ENCODE measurements at places on chromosomes 5 and 9. TPM values are rescaled to one million over a fixed set of nuclear protein-coding genes. Genes with fewer than 3 reads are reported as not detected.

- H3K27me3 ChIP-seq: no peaks in the 10 kb centered on the region
- no peak overlapping the region for H3K27ac ChIP-seq
- H3K4me1 ChIP-seq: no peaks in the 10 kb centered on the region
- peaks cover 14% of the 10 kb centered on the region for H3K36me3 ChIP-seq
- no peak overlapping the region for H3K4me3 ChIP-seq
- DNase-seq: no peak
Measured at GRCh38 chr5:14407746-14408175, 173.8 kb upstream of the OTULINL start.

GRCh38 chr5:79075646-79076426 is 6.3 kb downstream of the BHMT2 start:
- no peak overlapping the region for H3K4me3 ChIP-seq
- no peak overlapping the region for H3K27ac ChIP-seq
- no peak for DNase-seq
- H3K36me3 ChIP-seq: no peaks in the 10 kb centered on the region

TEX53 gene
- total RNA-seq: not detected

FBXL7 gene
- 20.8 TPM for total RNA-seq

- peaks cover 11% of the 10 kb centered on the region for H3K36me3 ChIP-seq
- H3K4me3 ChIP-seq: no peak overlapping the region
- peaks cover 24% of the 10 kb centered on the region for H3K4me1 ChIP-seq
- H3K27me3 ChIP-seq: no peaks in the 10 kb centered on the region
- no peak for DNase-seq
Measured at GRCh38 chr5:98798371-98798770, 24.9 kb downstream of the RGMB start.

GRCh38 chr9:134223591-134224122 is 59.3 kb upstream of the RNU6ATAC start:
- peak overlapping the region; percentile 71 for H3K27ac ChIP-seq
- peaks cover 3% of the 10 kb centered on the region for H3K27me3 ChIP-seq
- no peaks in the 10 kb centered on the region for H3K36me3 ChIP-seq
- no peak overlapping the region for H3K4me3 ChIP-seq

BSPRY gene
- total RNA-seq: not detected

DNA sequence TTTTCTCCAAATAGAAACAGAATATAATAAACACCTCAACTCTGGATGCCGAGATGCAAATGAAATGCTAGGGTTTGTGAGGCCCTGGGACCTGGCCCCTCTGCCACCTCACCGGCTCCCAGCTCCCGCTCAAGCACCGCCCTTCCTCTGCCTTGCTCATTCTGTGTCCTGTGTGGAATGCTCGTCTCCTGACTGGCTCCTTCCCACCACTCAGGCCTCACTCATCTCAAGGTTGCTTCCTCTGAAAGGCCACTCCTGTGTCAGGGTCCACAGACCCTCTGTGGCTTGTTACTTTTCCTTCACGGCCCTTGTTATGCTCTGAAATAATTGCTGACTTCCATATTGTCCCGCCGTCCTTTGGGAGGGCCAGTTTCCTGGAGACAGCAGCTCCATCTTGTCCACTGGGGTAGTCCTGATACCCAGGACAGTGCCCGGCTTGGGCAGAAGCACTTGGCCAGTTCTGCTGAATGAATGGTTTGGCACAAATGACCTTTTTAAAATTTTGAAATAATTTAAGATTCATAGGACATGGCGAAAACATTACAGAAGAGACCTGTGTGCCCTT is 15.4 kb downstream of the RNF44 start:
- no peak overlapping the region for H3K4me3 ChIP-seq
- DNase-seq: no peak
- H3K4me1 ChIP-seq: no peaks in the 10 kb centered on the region
- no peak overlapping the region for H3K27ac ChIP-seq

- peak overlapping the region; percentile 88 for H3K4me3 ChIP-seq
- peaks cover 12% of the 10 kb centered on the region for H3K36me3 ChIP-seq
- peaks cover 50% of the 10 kb centered on the region for H3K4me1 ChIP-seq
- peak; percentile 32 for DNase-seq
Measured at GRCh38 chr9:99825172-99826046, 3.7 kb downstream of the NR4A3 start.

IQGAP2 gene
- 14.2 TPM for total RNA-seq

DNA sequence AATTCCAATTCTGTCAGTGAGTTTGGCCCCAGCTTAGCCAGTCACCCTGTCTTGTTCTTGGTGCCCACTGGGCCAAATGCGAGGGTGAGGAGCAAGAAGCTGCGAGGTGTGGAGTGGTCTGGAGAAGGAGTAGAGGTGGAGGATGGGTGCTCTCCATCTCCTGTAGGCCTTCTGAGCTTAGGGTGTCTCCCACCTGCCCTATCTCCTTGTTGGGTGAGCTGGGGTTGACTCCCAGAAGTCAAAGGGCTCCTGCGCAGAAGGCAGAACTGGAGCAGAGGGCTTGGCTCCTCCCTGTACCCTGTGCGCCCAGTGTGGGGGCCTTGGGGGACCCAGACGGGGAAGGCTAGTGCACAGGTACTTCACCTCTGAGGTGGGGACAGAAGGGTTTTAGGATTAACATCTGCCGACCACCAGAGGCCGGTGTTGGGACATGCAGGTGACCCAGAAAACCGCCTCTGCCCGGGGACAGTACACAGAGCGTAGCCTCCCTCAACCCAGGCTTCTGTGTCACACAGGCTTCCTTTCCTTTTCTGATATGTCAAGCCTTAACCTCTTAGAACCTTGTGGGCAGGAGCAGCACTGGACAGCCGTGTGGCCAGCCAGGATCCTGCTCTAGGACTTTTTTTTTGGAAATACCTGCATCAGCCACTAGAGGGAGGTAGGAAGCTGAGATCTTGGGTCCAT is 16.9 kb downstream of the IL5 start:
- no peak overlapping the region for H3K27ac ChIP-seq
- DNase-seq: peak; percentile 64
- no peaks in the 10 kb centered on the region for H3K36me3 ChIP-seq
- no peak overlapping the region for H3K4me3 ChIP-seq
- H3K4me1 ChIP-seq: no peaks in the 10 kb centered on the region

DNA sequence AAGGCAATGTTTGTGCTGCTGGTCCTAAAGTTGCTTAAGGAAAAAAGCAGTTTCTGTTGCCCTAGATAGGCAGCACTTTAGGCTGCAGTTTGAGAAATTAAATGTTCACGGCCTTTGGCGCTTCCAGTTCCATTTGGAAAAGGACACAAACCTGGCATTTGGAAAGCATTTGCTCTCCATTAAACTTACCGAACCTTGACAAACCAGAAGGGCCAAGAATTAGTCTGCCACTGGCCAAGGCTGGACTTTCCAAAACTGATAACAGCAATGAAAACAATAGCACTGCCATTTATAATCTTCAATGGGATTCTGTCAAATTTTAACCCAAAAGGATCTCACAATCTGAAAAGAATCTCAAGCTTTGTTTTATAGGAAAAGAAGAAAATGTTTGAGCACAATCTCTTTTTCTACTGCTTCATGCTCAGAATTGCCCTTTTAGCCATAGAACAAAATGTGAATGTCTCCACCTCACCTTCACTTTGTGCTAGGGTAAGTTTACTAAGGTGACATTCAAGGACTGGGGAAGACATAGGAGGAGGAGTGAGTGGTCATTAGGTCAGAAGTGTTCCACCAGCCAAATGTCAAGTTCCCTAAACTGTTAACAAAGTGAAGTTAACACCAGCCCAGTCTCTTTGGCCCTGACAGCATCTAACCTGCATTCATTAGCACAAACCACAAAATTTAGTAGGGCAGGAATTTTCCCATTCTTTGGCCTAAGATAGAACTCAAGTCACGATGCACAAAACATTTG is 583.4 kb upstream of the DMAC1 start:
- H3K36me3 ChIP-seq: peaks cover 8% of the 10 kb centered on the region
- no peak overlapping the region for H3K4me3 ChIP-seq
- DNase-seq: no peak
- no peaks in the 10 kb centered on the region for H3K27me3 ChIP-seq

GRCh38 chr5:138966236-138966985 is 91.3 kb upstream of the LRRTM2 start:
- H3K4me1 ChIP-seq: peaks cover 63% of the 10 kb centered on the region
- H3K4me3 ChIP-seq: no peak overlapping the region
- no peaks in the 10 kb centered on the region for H3K36me3 ChIP-seq
- no peak for DNase-seq
